ENCODE measurements at places on chromosomes 11 and 22.

DNA sequence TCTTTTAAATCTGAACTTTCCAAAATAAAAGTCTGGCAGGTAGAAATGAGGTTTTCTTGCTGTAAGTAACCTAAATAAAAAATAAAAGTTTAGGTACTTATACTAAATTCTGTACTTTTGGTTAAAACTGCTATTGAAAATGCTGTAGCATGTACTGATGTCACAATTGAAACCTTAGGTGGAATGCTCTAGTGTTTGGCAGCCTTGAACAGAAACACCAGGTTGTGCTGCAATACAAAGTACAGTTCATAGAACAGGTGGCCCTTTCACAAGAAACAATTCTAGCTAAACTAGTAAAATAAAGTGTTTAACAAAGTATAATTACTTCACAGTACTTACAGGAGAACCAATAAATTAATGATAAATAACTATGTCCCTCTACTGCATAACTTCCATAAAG is 25.1 kb downstream of the NPAT start:
- DNase-seq, result no peak

DNA sequence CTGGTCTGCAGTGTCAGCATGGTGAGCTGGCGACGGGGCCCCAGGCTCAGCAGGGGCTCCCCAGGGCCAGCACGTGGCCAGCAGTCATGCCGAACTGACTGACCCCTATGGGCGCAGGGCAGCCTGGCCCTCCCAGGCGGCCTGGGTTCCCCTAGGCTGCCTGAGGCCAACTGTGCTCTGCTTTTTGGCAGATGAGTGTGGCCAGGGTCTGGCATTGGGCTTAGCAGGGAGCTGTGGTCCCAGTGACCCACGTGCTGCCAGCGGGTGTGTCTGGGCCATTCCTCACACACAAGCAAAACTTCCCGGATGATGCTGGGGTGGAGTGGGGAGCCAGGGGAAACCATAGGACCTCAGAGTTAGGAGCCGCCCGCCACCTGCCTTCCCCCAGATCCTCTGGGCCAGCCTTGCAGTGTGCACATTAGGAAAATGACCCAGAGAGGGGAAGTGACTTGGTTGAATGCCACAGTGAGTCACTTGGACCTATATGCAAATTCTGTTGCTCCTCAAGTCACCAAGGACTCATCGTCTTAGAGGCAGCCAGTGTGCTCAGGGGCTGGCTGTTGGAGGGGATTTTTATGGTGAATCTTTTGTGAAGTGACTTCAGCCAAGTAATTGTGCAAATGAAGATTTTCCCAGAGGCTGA is 6.5 kb downstream of the ADORA2A start:
- DNase-seq, result peak; percentile 48

- no peak for DNase-seq
These were observed 127.9 kb upstream of the NECTIN1 start for GRCh38 chr11:119856681-119857485.

DNA sequence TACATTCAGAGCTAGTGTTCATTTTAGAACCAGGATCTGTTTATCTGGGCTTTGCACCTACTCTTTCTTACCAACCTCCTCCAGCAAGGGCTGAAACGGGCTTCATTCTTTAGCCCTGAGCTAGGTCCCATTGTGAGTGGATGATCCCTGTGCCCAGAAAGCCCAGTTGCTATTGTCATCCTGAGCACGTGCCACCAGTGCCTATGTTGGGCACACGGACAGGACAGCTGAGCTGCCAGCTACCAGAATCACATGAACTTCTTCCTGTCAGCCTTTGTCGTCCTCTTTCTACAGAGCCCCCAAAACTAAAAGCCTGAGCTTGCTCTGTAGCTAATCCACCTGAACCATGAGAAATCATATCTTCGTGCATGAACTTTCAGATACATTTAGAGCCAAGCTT is 74.4 kb upstream of the NTM start:
- no peak for DNase-seq

GRCh38 chr11:35237860-35238715 is 99.1 kb downstream of the CD44 start:
- no peak for DNase-seq

DNA sequence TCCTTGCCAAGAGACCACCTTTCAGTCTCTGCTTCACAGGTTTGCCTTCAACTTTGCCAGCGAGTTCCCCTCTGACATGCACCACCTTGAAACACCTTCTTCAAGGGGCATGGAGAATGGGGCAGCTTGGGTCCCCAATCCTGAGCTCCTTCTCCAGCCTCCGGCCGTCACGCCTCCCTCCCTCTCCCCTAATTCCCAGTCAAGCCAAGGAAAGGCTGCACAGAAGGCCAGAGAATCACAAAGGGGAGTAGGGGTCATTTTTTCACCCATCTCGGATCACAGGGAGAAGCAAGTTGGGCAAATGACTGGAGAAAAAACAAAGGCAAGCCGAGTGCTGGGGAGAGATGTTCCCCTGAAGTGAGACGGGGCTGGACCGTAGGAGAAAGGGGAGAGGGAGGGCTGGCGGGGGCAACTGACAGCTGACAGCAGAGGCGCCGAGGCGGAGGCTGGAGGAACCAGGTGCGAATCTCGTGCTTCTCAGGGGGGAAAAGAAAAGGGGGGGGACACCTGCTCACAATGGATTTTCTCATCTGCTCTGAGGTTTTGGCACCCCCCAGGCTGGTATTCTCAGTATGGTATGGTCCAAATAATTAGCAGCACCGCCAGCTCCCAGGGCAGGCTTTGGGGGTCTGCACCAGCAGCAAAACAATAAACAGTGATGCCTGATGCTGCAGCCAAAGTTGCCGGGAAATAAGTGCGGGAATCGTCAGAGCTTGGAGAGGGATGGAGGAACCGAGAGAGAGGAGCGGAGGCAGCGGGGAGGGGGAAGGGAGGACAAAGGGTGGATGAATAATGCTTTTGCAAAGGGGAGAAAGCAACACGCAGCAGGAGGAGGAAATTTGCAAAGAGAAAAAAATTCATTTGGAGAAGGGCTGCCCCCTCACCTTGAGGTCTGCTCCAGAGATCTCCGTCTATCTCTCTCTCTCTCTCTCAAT is 644 bp downstream of the YPEL4 start:
- DNase-seq, result peak; percentile 41

DNA sequence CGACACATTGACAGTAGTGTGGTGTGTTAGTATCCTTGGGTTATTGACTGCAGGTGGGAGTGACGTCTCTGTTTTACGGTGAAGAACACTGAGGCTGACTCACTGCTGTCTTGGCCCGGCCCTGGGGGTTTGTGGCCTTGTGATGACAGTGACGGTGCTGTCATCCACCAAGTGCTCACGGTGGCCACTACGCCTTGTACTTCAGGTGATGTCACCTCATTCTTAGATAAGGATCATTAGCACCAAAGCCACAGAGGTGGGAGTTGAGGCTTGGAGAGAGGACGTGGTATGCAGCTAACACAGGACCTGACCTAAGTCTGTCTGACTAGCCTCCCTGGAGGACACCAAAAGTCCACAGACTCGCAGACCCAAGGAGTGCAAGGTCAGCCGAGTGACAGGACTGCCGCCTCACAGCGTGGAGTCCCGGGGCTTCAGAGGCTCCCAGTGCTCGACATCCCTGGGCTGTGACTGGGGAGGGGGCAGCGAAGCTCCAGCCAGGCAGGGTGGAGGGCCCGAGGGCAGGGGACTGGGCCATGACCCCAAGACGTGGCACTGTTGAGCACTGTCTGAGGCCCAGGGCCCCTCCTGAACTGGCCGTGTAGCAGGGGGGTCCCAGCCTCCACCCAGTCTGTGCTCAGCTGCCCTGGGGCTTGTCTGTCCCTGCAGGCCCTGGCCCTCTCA is 56.5 kb downstream of the NAT10 start:
- DNase-seq, result no peak

- DNase-seq, result no peak
These were observed 31.7 kb upstream of the TMEM135 start for GRCh38 chr11:87006035-87006434.

DNA sequence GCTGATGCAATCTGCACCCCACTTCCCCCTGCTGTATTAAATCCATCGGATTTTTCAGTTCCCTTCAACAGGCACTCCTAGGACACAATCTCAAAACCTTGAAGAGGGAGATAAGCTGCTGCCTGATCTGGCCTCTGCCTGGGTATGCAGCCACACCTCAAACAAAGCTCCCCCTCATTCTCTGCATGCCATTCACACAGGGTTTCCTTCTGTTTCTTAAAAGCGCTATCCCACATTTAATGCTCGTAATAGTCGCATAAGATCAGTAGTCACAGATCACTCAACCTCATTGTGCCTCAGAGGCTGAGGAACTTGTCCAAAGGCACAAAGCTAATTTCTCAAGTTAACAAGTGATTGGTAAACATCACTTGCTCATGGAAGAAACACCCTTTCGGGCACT is 34.0 kb downstream of the UQCR10 start:
- no peak for DNase-seq

DNA sequence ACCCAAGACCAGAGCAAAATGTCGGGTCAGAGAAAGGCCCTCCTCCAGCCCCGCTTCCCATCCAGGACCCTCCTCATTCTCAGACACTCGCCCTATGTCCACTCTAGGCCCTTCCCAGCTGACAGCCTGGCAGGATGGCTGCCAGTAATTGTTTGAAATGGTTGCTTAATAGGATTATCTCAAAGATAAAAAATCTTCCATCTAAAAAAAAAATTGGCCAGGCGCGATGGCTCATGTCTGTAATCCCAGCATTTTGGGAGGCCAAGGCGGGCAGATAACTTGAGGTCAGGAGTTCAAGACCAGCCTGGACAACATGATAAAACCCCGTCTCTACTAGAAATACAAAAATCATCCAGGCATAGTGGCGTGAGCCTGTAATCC is 32.4 kb downstream of the SCGB1A1 start:
- DNase-seq, result no peak

DNA sequence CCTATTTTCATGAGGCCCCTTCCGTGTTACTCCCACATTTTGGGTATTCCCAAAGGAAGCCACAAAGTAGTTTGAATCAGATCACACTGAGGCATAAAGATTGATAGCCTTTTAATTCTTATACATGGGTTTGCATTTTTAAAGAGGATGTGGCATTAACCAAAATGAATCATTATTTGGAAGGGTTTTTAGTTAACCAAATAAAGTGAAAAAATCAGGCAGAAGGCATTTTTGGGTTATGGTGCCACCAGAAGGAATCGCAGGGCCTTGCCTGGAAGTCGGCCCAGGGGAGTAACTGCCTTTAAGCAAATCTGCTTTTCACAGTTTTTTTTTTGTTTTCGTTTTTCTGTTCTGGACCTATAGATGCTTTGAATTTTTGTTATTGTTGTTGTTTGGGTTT is 55.4 kb downstream of the HSD17B12 start:
- DNase-seq, result no peak

DNA sequence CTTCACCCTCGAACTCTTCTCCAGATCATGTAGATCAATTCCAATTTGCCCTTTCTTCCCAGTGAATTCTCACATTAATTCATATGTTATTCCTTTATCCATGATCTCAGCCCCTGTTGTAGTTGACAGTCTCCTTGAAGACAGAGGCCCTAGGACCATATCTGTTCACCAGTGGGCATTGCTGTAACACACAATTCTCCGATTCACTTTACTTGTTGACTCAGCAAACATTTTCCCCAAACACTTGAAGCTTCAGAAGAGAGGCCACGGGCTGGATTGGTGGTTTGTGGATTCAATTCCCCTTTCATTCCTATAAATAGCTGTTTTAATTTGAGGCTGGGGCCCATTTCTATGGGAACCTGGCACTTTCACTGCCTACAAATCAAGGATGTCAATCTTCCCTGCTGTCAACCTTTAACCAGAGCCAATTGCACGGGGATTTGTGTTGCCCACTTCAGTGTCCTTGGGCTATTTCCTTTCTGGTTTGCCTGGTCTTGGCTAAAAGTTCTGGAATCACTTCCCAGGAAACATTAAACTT is 393.0 kb upstream of the KIRREL3 start:
- DNase-seq, result no peak

- DNase-seq, result no peak
These were observed 1.8 kb downstream of the FLI1 start for GRCh38 chr11:128695539-128696221.

GRCh38 chr11:57513911-57514537 is 1.5 kb downstream of the SLC43A1 start:
- peak; percentile 52 for DNase-seq

- no peak for DNase-seq
These were observed 141.2 kb upstream of the NTM start for GRCh38 chr11:131229221-131229620.

DNA sequence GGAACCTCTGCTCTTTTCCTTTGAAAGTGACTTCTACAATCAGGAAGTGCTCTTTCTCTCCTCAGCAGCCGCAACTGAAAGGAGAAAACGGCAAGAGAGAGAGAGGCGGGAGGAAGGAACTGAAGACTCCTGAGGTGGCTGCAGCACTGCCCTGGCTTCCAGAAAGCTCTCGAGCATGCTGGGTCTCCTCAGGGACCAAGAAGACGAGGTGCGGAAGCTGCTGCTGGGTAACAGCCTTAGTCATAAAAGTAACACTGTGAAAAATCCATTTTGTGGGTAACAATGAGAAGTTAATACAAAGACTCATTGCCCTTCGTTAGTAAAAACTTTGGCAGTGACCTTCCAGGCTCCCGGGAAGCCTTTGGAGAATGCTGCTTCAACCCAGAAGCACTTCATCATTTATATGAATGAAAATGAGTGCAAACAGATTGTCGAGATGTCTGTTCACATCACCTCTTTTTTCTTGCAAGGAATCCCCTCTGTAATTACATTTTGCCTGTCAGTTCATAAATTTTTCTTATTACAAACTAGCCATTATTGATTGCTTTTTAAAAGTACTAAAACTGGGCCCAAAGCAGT is 473.4 kb downstream of the SOX6 start:
- DNase-seq, result no peak

- no peak for DNase-seq
These were observed at the start of gene GSC2 for GRCh38 chr22:19149991-19150390. GSC2 (minus strand) TSS chr22:19150292; CDS start chr22:19150283, 9 bp downstream.

DNA sequence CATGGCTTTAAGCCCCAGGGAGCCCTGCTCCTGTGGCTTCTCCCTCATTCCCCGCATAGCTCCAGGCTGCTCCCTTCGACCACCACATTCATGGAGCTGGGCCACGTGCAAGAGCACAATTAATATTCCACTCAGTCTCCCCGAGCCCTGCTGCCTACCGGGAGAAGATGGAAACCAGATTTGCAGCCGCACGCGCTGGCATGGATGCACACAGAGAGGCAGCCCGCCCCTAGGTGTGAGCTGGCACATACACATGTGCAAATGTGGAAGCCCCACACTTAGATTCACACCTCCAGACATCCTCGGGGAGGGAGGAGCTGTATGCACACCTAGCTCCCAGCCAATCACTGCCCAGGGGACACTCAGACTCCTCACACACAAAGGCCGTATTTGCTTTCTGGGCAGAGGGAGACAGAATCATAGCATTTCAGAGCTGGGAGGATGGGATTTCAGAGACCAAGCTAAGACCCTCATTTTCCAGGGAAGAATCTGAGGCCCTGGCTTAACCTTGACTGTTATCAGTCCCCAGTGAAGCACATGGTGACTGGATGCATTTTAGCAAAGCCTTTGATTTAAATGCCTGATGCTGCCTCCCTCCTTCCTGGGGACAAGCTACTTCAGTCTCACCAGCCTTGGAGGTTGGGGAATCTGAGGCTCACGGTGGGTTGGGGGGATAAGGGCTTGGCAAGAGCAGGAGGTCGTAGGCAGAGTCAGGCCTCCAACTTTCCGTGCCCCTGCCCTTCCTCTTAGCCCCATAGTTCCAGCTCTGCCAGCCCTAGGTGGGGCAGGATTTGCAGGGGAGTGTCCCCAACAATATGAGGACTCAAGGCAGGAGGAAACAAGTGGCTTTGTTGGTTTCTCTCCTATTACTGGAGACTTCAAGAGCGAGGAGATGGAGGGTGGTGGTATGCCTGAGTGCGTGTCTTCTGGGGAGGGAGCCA is 5.3 kb upstream of the CREB3L1 start:
- DNase-seq, result no peak

- no peak for DNase-seq
These were observed 425.9 kb downstream of the TMEM135 start for GRCh38 chr11:87463486-87464102.

GRCh38 chr11:96817482-96818399 is 427.9 kb downstream of the JRKL start:
- no peak for DNase-seq
